Thoracic aorta (tissue), 2 donors: ENCODE measurements at places on chromosomes 5 and 9. TPM values are rescaled to one million over a fixed set of nuclear protein-coding genes. Genes with fewer than 3 reads are reported as not detected.

The NTNG2 gene
- 1.2 TPM for total RNA-seq

The ZNF354B gene
- 26.9 TPM for total RNA-seq

The HTR1A gene
- 0.78 TPM for total RNA-seq

The TNC gene
- 243 TPM for total RNA-seq

The OSMR gene
- total RNA-seq, result 190 TPM

The S100Z gene
- not detected for total RNA-seq

The SPINK6 gene
- total RNA-seq, result not detected

The MOB3B gene
- total RNA-seq, result 11.1 TPM
